ENCODE measurements at places on chromosomes 7 and 10.

DNA sequence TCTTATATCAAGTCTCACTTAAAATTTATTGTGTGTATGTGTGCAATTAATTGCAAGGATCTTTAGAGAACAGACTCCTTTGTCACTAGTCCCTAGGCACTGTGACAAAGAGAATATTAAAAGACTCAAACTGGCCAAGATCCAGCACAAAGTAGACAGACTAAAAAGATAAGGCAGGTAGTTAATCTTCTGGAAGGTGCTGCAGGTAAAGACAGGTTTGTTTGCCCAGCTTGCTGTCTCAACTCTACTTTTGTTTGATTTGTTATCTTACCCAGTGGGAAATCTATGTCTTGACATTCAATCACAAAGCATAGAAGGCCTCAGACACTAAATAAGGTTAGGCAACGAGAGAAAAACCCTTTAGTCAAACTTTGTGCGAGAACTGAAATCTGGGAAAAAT, 807.9 kb upstream of the LRRN3 start:
- no peaks in the 10 kb centered on the region for H3K36me3 ChIP-seq
- no peaks in the 10 kb centered on the region for H3K4me1 ChIP-seq
- DNase-seq = no peak
- no peak overlapping the region for H3K27ac ChIP-seq
- no peaks in the 10 kb centered on the region for H3K27me3 ChIP-seq
- no peak overlapping the region for H3K4me3 ChIP-seq

- no peaks in the 10 kb centered on the region for H3K36me3 ChIP-seq
- no peak overlapping the region for H3K4me3 ChIP-seq
- no peak for DNase-seq
- no peak overlapping the region for H3K27ac ChIP-seq
- no peaks in the 10 kb centered on the region for H3K27me3 ChIP-seq
- no peaks in the 10 kb centered on the region for H3K4me1 ChIP-seq
These were observed 562.9 kb upstream of the NRP1 start for GRCh38 chr10:33897291-33897752.

DNA sequence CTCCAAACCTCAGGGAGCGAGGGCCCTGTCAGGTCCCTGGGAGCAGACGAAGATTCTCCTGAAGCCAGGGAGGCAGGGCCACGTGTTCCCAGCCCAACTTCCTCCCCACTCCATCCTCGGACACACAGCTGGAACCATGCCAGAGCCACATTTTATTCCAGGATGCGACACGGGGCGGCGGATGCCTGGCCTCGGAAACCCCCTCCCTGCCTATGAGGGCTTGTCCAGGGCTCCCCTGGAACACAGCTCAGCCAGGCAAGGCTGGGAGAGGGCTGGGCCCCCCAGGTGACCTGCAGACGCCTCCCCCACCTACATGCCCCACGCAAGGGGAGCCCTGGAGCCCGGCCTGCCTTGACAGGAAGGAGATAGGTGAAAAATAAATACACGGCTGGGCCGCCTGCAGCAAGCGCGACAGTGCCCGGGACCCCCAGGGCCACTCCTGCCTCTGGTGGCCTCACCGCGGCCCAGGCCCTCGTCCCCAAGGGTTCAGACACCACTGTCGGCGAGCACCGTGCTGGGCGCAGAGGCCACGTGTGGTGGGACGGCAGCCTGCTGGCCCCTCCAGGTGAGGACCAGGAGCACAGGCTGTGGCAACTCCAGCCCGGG, 21.5 kb downstream of the GET4 start:
- H3K4me3 ChIP-seq = no peak overlapping the region
- no peak for DNase-seq
- no peaks in the 10 kb centered on the region for H3K27me3 ChIP-seq
- H3K27ac ChIP-seq = no peak overlapping the region

- no peaks in the 10 kb centered on the region for H3K4me1 ChIP-seq
- DNase-seq = no peak
- no peak within 1 kb of the TSS for H3K4me3 ChIP-seq
- no peak within 1 kb of the TSS for H3K27ac ChIP-seq
- H3K27me3 ChIP-seq = no peaks in the 10 kb centered on the region
These were observed at the start of gene GPR15LG for GRCh38 chr10:84173501-84173929. TSS of gene GPR15LG (plus strand) at chr10:84173801. CDS start at chr10:84173852, 51 bp downstream.

Data from liver (tissue), 10 donors.